ENCODE measurements at places on chromosomes 4 and X. TPM values are rescaled to one million over a fixed set of nuclear protein-coding genes. Genes with fewer than 3 reads are reported as not detected.

DNA sequence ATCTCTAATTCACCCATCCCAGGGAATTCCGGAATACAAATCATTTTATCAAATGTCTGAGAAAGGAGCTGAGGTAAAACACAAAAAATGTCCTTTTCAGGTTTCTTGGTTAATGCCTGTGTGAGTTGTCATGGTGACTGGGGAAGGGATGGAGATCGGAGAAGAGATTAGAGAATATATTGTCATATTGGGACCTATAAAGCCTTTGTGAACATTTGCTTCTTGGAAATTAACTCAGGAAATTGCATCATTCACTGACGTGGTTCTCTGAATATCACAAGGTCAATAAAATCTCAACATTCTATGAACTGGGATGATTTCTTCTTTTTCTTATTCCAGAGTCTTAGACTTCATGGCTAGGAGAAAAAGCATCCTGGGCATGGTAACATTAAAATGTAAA, 174.8 kb upstream of the GLRA2 start:
- no peak for DNase-seq

DNA sequence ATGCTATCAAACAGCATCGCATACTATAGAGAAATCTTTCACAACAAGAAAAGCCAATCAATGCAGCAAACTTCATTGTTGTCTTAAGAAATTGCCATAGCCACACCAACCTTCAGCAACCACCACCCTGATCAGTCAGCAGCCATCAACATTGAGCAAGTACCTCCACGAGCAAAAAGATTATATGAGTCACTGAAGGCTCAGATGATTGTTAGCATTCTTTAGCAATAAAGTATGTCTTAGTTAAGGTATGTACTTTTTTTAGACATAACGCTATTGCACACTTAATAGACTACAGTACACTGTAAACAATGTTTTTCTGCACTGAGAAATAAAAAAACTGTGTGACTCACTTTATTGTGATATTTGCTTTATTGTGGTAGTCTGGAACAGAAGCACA, 37.8 kb upstream of the FUNDC1 start:
- no peak for DNase-seq

DNA sequence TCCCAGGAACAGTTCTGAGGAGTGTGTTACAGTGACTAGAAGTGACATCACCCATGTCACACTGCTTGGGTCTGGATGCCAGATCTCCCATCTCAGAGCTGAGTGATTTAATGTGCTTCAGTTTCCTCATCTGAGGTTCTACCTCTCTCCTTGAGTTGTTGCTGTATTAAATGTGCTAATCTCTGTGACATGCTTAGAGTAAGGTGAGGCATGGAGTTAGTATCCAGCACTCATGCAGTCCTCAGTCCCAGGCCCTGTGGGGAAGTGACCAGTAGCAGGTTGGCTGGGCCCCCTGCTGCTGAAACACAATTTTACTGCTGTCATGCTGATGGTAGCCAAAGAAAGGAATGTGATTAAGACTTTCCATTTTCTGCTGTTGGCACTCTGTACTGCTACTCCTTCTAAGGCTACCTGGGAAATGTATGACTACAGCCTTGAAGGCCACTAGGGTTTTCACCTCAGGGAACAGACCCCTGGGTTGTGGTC, 639.6 kb downstream of the MID1IP1 start:
- no peak for DNase-seq

The ALB gene
- total RNA-seq = not detected

- DNase-seq = no peak
These were observed 78.2 kb downstream of the NPFFR2 start for GRCh38 chr4:72109959-72110497.

Data from left ventricle myocardium superior (tissue), 1 donor.